ENCODE measurements at places on chromosomes 7 and 10. TPM values are rescaled to one million over a fixed set of nuclear protein-coding genes. Genes with fewer than 3 reads are reported as not detected.

Gene MORN4
- polyA plus RNA-seq: 12.4 TPM

- DNase-seq: no peak
Observed at GRCh38 chr10:77500754-77501151, 136.9 kb downstream of the KCNMA1 start.

DNA sequence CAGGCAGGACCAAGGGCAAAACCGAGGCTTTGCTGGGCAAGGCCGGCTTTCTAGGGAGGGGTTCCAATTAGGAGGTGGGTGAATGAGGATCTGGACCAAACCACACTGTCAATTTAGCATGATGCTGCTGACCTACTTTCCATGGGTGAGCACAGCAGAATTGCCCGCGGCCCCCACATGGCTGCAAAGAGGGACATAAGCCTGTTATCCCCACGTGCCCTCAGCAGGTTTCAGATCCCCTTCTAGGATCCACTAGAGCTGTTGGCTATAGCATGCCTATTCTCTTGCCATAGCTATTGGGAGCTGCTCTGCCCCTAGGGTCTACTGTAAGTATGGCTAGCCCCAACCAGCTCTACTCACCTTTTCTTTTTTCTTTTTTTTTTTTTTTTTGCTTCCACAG lies 102.8 kb downstream of the COL13A1 start:
- DNase-seq: no peak

Gene NKX2-3
- 1.1 TPM for polyA plus RNA-seq

GRCh38 chr7:97845622-97846203 lies 26.5 kb downstream of the ASNS start:
- no peak for DNase-seq

Gene CHRM2
- 0.19 TPM for polyA plus RNA-seq

DNA sequence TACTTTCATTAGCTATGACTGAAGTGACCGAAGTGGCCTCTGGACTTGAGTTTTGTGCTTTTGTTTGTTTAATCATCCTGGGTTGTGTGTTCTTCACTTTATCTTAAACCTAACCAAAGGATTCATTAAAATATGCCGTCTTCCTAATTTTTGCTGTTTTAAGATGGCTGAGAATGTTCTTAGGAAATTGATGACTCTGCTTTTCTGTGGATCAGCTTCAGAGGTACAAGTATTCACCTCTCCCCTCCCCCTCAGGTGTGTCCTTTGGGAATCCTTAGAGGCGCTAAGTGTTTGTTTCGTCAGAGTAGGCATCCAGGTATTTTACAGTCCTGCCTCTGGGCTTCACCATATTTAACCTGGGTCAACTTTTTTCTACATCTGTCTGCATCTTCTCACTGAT lies 1.1 kb downstream of the CCDC126 start:
- peak; percentile 36 for DNase-seq

Gene TRAPPC14
- 10.7 TPM for polyA plus RNA-seq

GRCh38 chr7:115825456-115826115 lies 205.0 kb downstream of the TFEC start:
- no peak for DNase-seq

GRCh38 chr10:121503587-121504051 lies 94.6 kb downstream of the FGFR2 start:
- DNase-seq: no peak

- DNase-seq: no peak
Observed at GRCh38 chr7:42603496-42603895, 308.4 kb downstream of the C7orf25 start.

GRCh38 chr10:24313283-24313682 lies 104.3 kb downstream of the KIAA1217 start:
- no peak for DNase-seq

DNA sequence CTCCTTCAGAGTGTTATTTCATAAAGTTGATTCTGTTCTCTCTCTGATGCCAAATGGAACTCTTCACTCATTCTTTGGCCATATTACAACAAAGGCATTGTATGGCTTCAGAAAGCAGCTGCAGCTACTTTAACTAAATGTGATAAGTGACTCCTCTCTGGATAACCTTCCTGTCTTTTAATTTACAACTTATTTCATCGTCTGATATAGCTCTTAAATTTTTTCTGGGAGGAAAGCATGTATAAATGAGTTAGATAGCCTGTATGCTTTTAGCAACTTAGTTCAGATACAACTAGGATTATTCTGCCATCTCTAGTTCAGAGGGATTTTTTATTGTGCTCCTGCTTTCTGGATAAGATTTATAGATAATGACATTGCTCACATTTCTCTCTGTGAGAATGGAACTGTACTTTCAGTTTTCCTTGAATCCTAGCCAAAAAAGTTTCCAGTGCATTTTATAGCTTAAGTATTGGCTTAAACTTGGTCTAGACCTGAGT lies 57.5 kb downstream of the KLHDC10 start:
- DNase-seq: no peak

- no peak for DNase-seq
Observed at GRCh38 chr10:59563531-59563930, 146.1 kb downstream of the SLC16A9 start.

DNA sequence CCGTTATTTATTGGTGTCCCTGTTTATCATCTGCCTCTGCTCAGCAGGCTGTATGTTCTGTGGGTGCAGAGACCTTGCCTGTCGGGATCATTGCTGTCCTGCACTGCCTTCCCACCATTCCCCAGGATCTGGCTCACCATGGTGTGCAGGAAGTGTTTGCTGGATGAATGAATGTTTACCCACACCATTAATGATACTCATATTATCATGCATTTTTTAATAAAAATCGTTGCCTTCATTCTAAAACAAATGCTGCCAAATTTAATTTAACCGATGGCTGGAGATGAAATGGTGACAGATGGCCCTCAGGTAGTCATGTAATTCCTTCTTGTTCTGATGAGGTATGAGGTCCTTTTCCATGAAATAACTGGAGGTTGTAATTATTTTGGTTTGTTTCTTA lies 22.5 kb downstream of the PLPP4 start:
- no peak for DNase-seq

Gene CPN1
- polyA plus RNA-seq: not detected

GRCh38 chr10:4633776-4634175 lies 192.2 kb upstream of the AKR1E2 start:
- DNase-seq: no peak

Gene CALHM3
- polyA plus RNA-seq: not detected
